ENCODE measurements at places on chromosomes 2 and 18.

DNA sequence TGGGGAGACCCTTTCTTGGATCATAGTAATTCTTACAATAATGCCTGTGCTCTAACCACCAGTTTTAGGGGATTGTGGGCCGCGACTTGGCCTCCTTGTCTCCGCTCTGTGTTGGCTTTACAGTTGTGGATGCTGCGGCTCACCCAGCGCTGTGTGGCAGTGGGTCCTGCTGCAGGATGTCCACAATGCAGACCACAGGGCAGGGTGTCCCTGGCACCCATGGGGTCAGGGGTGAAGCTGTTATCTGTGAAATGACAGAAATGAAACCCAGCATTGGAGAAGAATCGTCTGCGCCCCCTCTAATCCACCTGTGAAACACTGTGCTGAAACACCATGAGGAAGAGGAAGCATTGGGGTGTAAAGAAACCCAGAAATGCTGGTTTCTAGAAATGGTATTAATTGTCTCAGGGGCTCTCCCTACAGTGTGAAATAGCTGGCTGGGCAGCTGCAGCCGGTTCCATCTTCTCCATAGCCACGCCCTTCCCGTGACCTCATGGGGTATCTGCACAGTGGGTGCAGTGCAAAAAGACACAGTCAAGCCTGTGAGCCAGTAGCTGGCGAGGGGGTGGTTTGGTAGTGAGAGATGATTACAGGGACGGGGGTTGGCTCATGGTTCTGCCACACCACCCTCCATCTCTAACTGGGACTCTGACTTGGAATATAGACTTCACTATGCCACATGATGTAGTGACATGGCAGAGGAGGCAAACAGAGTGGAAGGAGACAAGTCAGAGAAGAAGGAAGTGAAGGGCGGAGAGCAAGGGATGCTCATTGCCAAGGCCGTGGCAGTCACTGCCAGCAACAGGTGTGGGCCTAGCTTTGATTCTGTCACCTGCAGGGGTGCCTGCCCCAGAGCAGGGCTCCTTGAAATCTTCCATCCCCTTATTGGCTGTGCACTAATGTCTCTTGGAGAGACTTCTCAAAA lies 16.2 kb downstream of the INPP4A start:
- DNase-seq, result peak; percentile 49

GRCh38 chr2:75559680-75560021 lies 1.1 kb downstream of the EVA1A start:
- DNase-seq, result no peak

GRCh38 chr2:230868947-230869913 lies 4.5 kb downstream of the ITM2C start:
- no peak for DNase-seq

DNA sequence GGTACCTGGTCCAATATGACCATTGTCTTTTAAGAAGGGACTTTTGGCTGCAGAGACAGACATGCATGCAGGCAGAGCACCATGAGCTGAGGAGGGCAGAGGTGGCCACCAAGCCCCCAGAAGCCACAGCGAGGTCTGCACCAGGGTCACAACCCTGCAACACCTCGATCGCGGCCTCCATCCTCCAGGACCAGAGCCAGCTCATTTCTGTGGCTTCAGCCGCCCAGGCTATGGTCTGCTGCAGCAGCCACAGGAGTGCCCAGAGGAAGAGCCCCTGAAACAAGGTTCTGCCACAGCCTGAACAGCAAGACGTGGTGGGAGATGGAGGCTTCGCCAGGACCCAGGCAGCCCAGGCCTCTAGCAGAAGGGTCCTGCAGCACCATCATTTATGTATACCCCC lies 53.9 kb downstream of the ANKMY1 start:
- DNase-seq, result no peak
